ENCODE measurements at places on chromosomes 1 and 21.

GRCh38 chr1:117644696-117645311 lies 39.0 kb downstream of the TENT5C start:
- DNase-seq, result no peak
- no peak overlapping the region for H3K4me3 ChIP-seq
- H3K4me1 ChIP-seq, result no peaks in the 10 kb centered on the region
- H3K27me3 ChIP-seq, result no peaks in the 10 kb centered on the region
- H3K36me3 ChIP-seq, result no peaks in the 10 kb centered on the region

GRCh38 chr1:77313491-77313890 lies 31.7 kb downstream of the AK5 start:
- H3K27ac ChIP-seq, result no peak overlapping the region
- H3K4me1 ChIP-seq, result no peaks in the 10 kb centered on the region
- peak; percentile 54 for DNase-seq
- no peaks in the 10 kb centered on the region for H3K36me3 ChIP-seq
- H3K4me3 ChIP-seq, result no peak overlapping the region

- H3K4me1 ChIP-seq, result no peaks in the 10 kb centered on the region
- no peak overlapping the region for H3K27ac ChIP-seq
- no peak for DNase-seq
- no peaks in the 10 kb centered on the region for H3K27me3 ChIP-seq
- no peaks in the 10 kb centered on the region for H3K36me3 ChIP-seq
These were observed 40.5 kb downstream of the PLPPR5 start for GRCh38 chr1:98964198-98964597.

- H3K4me1 ChIP-seq, result no peaks in the 10 kb centered on the region
- DNase-seq, result no peak
- H3K27me3 ChIP-seq, result no peaks in the 10 kb centered on the region
- no peaks in the 10 kb centered on the region for H3K36me3 ChIP-seq
These were observed 114.4 kb downstream of the CLEC20A start for GRCh38 chr1:178382372-178382771.

GRCh38 chr1:6287431-6287886 lies 26.6 kb upstream of the GPR153 start:
- H3K4me3 ChIP-seq, result no peak overlapping the region
- no peak overlapping the region for H3K27ac ChIP-seq
- no peaks in the 10 kb centered on the region for H3K36me3 ChIP-seq
- no peaks in the 10 kb centered on the region for H3K4me1 ChIP-seq

DNA sequence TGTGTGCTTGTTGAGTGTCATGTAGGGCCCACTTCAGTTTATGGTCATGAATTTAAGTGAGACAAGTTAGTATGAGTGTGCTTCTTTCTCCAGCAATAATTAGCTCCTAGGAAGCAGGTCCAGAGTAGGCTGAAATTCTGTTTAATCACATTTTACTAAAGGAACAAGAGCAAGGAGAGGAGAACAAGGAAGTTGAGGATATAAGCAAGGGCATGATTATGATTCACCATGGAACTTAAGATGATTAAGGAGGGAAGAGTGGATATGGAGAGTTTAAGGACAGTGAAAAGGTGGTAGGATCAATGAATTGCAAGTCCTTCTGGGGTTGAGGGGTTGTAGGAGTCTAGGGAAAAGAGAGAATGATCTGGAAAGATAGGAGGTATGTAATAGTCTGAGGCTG lies 3.1 kb upstream of the DIPK1A start:
- no peaks in the 10 kb centered on the region for H3K36me3 ChIP-seq
- no peak overlapping the region for H3K27ac ChIP-seq
- H3K4me3 ChIP-seq, result no peak overlapping the region
- DNase-seq, result no peak

All from adrenal gland (tissue), 19 donors.